ENCODE measurements at places on chromosomes 5 and 9.

DNA sequence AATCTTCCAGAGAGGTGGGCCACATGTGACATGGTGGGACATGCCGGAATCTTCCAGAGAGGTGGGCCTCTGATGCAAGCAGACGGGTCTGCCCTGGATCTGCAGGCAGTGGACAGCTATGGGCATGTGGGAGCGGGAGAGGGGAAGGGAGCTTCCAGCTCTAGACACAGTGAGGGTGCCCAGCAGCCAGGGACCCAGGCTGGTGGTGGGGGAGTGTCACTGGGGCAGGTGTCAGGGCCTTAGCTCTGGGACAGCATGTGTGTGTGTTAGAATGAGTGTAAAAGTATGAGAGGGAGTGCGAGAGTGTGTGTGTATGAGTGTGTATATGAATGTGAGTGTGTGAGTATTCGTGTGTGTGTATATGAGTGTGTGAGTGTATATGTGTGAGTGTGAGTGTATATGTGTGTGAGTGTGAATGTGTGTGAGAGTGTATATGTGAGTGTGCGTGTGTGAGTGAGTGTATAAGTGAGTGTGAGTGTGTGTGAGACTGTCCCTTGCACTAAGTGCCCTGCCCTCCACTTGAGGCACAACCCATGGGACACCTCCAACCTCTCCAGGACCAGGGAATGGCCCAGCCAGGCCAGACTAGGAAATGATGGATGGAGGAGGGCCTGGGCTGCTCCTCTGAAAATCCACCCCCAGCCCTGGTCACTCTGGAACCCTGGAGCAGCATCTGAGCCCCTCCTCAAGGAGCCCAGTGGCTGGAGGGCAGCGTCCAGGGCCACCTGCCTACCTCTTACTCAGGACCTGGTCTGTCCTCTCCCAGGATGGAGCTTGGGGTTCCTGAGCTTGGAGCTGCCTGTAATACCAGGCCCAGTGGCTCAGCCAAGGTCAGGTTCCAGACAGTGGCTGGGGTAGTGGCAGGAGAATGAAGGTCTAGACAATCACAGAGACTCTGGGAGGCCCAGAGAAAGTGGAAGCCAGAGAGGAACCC is 122.2 kb downstream of the C9orf50 start:
- DNase-seq, result no peak

DNA sequence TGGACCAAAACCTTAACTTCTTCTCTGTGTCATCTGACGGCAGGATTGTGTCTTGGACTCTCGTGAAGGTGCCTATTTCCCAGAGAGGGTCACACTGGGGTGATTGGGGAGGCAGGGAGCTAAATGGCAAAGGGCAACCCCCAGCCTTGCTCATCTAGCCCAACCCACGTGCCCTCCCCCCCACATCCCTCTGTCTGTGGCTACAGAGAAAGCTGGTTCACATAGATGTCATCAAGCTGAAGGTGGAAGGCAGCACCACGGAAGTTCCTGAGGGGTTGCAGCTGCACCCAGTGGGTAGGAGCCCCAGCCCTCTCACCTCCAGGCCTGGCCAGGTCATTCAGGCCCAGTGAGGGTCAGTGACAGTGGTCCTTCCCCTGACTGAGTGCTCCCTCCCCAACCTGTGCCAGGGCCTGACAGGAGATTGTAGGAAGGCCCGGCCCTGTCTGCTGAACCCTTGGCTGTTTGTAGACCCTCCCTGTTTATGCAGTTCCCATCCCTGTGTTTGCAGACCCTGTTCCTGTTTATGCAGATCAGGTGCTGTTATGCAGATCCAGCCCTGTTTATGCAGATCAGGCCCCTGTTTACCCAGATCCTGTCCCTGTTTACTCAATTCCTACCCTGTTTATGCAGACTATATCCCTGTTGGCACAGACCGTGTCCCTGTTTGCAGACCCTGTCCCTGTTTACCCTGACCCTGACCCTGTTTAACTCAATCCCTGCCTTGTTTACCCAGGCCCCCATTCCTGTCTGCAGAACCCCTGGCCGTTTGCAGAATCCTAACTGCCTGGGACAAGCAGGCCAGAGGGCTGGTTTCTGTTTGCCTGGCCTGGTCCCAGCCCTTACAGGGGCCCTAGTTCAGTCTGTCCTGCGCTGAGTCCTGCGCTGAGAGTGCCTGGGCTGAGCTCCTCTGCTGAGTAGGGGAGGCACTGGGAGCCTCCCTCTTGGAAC is 10.4 kb downstream of the ENHO start:
- no peak for DNase-seq

GRCh38 chr9:96121136-96121535 is 180.8 kb downstream of the HSD17B3 start:
- no peak for DNase-seq

- no peak for DNase-seq
Measured at GRCh38 chr5:114390431-114390830, 28.6 kb downstream of the KCNN2 start.

DNA sequence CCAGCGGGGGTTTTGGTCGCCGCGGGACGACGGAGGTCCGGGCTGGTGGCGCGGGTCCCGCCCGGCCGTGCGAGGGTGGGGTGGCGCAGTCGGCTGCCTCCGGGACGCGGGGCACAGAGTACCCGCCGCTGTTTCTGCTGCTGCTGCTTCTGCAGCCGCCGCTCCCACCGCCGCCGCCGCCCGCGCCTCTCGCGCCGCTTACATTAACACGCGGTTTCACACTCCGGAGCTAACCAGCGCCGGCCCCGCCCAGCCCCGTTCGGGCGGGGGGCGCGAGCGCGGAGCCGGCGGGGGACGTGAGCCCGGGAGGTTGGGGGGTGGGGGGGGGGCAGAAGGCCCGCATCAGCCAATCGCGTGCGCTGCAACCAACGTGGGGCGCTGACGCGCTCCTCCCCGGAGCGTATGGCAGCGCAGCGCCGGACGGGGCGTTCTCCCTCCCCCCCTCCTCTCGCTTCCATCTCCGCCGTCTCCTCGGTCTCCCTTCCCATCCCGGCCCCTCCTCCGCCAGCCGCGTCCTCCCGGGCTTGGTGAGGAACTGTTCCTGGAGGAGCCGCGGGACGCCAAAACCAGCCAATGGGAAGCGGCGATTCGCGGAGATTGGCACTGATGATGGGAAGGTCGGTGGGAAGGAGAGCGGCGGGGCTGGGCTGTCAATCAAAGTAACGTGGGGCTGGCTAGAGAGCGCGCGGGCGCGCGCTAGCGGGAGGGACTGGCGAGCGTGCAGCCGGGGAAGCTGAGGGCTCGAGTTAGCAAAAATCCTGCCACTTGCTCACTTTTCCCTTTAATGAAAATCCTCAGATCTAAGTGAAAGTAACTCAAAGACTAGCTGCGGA is at the start of gene TLE1:
Gene TLE1, minus strand, starts transcription at position 205 of the 833 bp plus-strand sequence. CDS start 1,307 bp downstream, outside the sequence.
- DNase-seq, result peak; percentile 41

DNA sequence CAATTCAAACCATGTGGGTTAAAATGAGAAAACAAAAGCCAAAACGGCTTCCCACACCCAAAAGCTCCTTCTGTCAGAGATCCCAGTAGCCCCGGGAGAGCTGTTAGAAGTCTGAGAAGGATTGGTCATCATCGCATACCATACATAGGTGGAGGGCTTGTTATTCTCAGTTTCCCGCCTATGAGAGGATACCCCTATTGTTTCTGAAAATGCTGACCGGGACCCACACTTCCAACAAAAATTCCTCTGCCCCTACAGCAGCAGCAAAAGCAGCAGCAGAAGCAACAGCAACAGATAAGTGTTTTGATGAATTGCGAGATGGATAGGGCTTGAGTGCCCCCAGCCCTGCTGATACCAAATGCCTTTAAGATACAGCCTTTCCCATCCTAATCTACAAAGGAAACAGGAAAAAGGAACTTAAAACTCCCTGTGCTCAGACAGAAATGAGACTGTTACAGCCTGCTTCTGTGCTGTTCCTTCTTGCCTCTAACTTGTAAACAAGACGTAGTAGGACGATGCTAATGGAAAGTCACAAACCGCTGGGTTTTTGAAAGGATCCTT is at the start of gene TEK:
Gene TEK, plus strand, starts transcription at position 245 of the 561 bp plus-strand sequence. CDS start 366 bp downstream, outside the sequence.
- no peak for DNase-seq

DNA sequence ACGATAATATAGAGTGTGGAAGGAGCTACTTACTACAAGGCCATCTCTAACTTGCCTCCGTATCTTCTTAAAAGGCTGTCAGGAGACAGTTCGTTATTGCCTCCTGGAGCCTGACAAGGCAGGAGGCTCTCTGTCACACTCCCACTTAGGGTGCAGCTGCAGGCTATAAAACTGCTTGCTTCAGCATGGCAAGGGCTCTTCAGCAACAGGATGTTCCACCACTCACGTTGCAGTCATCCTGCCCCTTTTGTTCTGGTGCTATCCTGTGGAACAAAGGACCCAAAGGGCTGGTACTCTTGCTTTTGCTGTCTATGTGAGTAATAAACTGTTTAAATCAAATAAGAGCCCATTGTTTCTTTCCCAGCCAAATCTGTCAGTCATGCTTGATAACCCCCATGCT is 508.9 kb downstream of the NTRK2 start:
- no peak for DNase-seq

GRCh38 chr9:18437315-18438201 is 36.4 kb upstream of the ADAMTSL1 start:
- DNase-seq, result no peak

DNA sequence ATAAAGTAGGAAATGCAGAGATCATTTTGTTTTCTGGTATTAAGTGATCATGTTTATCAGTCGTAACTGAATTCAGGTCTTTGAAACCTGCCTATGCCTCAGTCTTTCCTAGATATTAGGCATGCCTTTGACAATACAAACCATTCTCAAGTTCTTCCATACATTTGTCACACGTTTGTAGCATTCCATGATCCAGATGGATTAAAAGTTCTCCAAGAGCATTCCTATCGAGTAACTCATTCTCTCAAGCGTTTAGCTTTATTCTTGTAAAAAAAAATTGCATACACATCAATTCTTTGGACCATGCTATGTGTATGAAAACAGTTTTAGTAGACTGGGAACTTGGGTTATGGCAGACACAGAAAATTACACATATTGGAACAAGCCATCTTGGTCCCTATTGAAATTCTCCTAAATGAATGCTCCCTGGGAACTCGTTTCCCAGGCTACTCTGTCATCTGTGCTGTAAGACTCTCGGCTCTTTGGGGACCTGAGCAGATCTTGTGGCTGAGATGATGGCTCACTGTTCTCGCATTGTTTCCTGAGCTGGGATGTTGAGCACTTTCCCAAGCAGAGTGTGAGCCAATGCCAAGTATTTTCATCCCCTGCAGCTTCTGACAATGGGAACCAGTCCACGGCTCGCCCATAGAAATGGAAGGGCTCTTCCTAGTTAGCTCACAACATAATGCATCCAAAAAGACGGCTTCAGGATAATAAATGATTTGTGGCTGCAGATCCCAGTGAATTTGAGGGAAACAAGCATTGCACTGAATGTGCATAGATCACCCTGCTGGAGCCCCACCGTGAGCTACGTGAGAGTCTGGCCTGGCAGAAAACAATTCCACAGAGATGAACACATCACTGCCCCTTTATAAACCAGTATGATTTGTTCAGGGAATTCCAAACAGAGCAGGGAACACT is 230.2 kb downstream of the IRX1 start:
- no peak for DNase-seq

GRCh38 chr5:67301285-67301903 is 104.8 kb upstream of the CD180 start:
- no peak for DNase-seq

Data from activated CD8-positive, alpha-beta memory T cell treated with anti-CD3 and anti-CD28 coated beads for 1 hour (primary cell).